Astrocyte of the spinal cord (primary cell): ENCODE measurements at places on chromosomes 2 and 18.
A peak's percentile ranks its signal among the peaks of the same experiment; 100 is the strongest.

- peak; percentile 83 for DNase-seq
Measured at GRCh38 chr2:25558262-25558661, 115.1 kb downstream of the DTNB start.

- DNase-seq: peak; percentile 43
Measured at GRCh38 chr2:137910641-137911040, 53.6 kb upstream of the HNMT start.

DNA sequence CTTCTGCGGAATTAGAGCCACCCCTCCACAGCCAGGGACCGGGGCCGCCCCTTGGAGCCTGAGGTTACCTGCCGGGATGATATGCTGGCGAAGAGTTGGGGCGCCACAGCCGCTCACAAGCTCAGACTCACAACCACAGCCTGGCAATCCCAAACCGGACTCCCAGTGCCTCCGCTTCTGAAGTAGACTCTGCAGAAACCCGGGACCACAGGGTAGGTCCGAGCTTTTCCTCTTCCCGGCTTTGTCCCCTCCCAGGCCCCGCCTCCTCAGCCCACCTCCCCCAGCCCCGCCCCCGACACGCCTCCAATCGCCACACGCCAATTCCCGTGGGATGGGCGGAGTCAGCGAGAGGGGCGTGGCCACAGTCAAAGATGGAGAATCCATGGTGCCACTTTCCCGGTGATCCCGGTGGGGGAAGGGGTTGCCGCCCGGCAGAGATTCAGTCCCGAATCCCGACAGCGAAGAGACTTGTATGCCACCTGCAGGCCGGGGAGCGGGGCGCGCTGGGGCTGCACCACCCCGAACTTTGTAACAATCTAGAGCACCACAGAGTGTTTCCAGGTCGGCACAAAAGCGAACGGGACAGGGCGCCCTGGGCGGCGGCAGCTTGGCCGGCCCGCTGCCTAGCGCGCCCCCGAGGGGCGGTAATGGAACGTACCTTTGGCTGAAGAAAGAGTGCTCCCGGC is at the start of gene IDH1:
IDH1 (minus strand) TSS at position 201 of the 686 bp plus-strand sequence. CDS start 3,520 bp downstream, outside the sequence.
- peak; percentile 94 for DNase-seq

DNA sequence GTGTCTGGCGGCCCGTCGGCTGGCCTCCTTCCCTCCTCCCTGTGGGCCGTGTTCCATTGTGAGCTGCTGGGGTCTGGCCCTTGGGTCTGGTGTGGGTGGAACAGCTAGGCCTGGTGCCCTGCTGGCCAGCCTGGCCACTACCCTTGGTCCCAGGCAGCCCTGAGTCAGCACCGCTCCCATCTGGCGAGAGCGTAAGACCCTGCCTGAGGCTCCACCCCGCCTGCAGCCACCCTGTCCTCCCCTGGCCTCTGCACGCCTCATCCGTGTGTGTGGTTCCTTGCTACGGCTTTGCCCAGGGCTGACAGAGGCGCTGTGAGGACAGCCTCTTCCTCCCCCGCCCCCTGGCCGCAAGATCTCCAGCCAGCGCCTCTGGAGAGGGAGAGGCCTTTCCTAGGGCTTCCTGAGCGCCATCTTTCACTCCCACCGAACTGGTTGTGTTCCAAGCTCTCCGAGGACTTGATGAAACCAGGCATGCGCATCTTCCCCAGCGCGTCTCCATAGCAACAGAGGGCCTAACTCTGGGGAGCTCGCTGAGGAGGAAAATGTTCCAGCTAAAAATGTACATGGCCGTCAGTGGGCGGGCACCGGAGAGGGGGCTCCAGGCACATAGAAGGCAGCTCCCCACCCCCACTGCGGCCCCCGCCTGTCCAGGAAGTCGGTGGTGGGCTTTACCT is 83.0 kb downstream of the STPG4 start:
- DNase-seq: peak; percentile 91

- DNase-seq: no peak
Measured at GRCh38 chr2:61471905-61472805, 1.3 kb upstream of the USP34 start.

DNA sequence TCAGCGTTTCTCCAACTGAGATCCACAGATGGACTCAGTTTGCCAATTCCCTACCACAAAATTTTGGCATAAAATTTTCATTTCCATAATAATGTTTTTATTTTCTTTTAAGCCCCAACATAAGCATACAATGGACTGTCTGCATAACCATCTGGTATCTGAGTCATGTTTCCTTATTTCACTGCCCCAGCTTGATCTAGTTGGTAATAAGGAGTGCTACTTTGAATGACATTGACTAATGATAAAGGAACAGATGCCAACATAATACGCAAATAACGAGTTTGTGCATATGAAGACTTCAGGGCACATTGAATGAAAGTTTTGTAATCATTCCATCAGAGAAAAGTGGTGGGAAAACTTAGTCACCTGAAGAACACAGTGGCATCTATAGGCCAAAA is 8.8 kb upstream of the MBD2 start:
- DNase-seq: no peak

DNA sequence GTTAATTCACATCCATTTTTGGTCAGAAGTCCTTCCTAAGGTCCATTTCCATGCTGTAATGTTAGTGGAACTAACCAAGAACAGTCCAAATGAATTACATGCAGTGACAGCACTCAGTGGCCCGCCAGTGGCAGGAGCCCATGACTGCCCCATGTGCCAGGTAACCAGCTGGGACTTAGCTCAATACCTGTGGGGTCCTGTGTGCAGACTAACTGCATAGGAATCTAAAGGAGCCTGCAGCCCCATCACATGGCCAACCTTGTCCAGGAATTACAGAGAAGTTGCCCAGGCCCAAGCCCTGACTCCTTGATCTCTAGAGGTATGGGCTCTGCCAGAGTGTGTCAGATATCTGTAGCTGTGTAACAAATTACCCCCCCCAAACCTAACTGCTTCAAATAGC is 35.4 kb upstream of the GPR17 start:
- no peak for DNase-seq

DNA sequence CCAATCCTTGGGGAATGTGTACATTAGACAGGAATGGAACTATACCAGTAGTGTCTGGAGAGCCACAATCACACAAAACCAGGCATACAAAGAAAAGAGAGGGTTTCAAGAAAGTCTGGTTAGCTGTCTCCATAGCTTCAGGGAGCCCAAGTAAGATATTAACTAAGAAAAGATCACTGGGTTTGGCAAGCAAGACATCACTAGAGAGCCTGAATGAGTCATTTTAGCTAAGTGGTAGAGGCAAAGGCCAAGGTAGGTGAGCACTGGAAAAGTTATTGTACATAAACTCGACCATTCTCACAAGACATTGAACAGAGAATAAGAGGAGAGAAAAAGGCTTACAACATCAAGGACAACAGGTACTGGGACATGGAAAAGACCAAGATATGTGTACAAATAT is 143.8 kb upstream of the ARL4C start:
- DNase-seq: no peak

DNA sequence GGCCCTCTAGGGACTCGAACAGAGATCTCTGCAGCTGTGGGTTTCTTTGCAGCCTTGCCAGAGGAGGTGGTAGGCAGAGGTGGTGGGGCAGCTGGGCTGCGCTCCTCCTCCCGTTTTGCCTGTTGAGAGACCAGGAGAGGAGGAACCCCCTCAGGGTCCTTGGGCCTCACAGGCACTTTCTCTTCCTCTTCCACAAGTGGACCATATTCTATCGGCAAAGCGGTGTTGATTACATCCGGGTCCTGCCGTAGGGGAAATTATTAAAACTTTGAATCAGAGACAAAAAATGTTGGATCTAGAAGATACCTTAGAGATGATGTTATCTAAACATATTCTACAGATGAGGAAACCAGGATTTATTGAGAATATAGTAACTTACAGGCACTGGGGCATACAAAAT is 78.5 kb downstream of the CLIP4 start:
- no peak for DNase-seq

GRCh38 chr18:46751882-46752281 is 5.0 kb downstream of the ST8SIA5 start:
- no peak for DNase-seq

DNA sequence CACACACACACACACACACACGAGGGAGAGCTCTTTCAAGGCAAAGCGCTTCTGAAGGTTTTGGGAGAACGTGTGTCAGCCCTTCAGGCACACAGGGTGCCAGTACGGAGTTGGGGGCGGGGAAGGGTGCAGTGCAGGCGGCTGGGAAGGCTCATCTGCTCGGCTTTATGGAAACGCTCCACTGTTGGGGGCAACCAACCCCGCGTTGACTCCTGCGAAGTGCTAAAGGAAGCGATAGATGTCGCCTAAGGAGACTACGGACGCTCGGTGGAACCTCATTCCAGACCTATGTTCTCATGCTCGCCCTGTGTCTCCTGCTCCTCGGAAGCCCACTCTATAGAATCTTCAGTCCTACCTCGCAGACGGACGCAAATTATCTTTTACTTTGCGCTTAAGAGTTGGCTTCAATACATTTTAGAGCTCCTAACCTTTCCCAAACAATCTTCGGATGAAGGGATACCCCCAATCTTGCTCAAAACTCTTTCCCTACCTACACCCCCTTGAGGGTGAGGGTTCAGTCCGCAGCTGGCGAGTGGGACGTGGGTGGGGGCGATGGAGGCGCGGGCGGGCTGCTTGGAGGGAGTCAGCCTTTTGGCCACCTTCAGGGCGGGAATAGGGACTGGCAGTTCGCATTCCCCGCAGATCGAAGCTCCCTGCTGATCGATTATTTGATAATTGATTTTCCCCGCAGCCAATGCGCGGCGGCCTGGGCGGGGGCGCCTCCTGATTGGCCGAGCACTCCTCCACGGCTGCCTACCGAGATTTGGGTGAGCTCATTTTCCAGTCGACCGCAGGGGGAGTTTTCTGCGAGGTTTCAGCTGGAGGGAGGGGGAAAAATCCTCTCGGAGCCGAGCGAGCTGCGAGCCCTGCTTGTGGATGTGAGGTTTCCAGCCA is 1.9 kb upstream of the MEIS1 start:
- DNase-seq: peak; percentile 96

GRCh38 chr2:159895258-159896065 is 97.5 kb upstream of the CD302 start:
- DNase-seq: no peak

GRCh38 chr18:46042571-46043123 is 29.4 kb downstream of the PSTPIP2 start:
- peak; percentile 84 for DNase-seq

GRCh38 chr18:47979611-47980200 is 49.2 kb upstream of the SMAD2 start:
- DNase-seq: no peak

DNA sequence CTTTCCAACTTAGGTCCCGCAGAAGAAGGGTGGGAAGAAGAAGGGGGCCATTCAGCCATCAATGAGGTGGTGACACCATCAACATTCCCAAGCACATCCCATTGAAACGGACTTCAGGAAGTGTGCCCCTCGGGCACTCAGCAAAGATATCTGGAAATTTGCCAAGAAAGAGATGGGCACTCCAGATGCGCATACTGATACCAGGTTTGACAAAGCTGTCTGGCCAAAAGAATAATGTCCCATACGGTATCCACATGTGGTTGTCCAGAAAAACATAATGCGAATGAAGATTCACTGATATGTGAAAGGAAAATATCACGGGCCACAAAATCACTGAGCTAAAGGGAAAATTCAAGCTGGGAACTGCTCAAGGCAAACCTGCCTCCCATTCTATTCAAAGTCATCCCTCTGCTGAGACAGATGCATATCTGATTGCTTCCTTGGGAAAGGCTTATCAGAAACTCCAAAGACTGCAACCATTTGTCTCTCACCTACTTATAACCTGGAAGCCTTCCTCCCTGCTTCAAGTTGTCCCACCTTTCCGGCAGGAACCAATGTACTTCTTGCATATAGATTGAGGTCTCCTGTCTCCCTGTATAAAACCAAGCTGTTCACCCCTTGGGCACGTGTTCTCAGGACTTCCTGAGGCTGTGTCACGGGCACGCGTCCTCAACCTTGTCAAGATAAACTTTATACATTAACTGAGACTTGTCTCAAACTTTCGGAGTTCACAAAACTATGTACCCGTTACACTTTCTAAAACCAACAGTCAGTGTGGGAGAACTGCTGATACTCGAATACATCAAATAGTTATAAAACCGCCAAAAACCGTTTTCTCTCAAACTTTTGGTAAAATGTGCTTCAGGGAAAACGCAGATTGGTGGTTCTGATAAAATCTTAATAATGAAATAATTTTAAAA is 1.3 kb upstream of the PDK1 start:
- no peak for DNase-seq

GRCh38 chr2:192315543-192315942 is 120.8 kb upstream of the TMEFF2 start:
- DNase-seq: no peak

DNA sequence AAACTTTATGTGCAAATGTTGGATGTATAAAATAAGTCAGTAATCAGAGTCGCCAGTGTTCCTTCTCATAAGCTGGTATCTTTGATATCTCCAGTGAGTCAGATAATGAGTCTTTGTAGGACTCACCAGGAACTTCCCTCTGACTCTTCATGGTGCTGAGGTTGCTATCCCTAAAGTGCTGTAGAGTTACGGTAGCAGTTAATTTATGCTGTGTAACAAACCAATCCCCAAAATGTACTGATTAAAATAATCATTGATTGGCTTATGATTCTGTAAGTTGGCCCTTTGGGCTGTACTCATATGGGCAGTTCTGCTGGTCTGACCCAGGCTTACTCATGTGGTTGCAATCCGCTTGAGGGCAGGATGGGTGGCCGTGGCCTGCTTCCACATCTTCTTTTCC is 43.8 kb downstream of the MAIP1 start:
- DNase-seq: no peak

DNA sequence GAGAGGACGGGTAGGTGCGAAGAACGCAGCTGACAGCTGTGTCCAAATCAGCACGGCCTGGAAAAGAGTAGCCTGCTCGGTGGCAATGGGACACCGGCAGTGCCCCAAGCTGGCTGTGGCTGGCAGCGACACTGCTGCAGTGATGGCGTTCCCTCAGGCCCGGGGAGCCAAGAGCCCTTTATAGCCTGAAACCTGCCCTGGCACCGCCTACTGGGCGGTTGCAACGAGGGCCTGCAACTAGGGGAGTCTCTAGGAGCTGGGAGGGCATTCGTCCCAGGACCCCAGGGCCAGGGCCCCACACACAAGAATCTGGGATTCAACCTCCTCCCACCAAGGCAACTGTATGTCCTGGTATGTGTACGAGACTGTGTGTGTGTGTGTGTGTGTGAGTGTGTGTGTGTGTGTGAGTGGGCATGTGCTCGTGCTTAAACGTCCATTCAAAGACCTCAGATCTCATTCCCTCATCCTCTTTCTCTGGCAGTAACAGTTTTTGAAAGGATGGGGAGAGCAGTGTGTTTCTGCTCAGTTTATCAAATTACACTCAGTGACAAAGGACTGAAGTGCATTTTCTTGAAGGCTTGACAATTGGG is 6.8 kb upstream of the CYP26B1 start:
- DNase-seq: no peak
